Cortex of kidney (tissue), 1 donor: ENCODE measurements at places on chromosomes 11 and 22.

GRCh38 chr22:33018232-33018864 lies 39.8 kb downstream of the SYN3 start:
- no peak for DNase-seq

DNA sequence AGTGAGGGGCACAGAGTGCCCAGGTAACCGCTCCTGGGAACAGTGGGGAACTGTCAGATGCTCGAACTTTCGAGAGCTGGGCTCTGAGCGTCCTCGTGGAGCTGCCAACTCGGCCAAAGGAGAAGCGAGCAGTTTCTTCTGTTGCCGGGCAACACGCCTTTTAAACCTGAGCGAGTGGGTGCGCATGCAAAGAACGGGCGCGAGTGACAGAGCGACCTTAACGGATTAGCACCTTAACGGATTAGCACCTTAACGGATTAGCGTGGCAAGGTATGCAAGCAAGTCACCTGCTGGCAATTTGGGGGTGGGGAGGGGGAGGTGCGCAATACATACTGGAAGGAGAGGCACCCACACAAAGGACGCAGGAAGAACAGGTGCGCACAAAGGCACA lies 61.8 kb upstream of the PRODH start:
- DNase-seq = no peak

GRCh38 chr11:126781942-126782341 lies 218.6 kb downstream of the KIRREL3 start:
- no peak for DNase-seq

GRCh38 chr22:40263191-40263590 lies 83.1 kb upstream of the ADSL start:
- no peak for DNase-seq

GRCh38 chr11:7251487-7251835 lies 243 bp upstream of the SYT9 start:
- no peak for DNase-seq

DNA sequence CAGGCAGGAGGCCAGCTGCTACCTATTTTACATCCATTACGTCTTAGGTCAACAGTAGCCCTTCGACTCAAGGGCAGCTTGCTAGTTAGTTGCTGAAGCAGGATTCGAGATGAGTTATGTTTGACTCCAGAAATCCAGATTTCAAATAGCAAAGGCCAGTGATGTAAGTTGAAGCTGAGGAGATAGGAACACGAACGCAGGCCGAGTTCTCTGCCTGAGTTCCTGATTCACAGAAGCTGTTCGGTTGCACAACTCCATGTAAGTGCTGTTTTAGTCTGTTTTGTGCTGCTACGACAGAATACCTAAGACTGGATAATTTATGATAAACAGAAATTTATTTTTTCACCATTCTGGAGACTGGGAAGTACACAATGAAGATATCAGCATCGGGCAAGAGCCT lies 111.2 kb downstream of the SLC1A2 start:
- no peak for DNase-seq

DNA sequence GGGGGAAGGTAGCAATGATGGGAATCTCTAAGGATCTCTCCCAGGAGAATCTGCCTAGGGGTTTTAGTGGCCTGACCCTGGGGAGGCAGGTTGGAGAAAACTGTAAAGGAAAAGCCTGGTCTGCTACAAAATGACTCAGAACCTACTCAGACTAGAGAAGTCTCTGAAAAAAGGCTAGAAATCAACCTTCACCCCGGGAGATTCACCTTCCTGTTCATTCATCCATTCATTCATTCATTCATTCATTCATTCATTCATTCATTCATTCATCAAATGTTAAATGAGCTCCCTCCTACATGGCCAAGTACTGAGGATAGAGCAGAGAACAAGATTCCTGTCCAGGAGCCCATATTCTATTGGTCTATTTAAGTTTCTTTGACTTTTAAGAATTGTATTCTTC lies 8.9 kb upstream of the ANKK1 start:
- DNase-seq = no peak

DNA sequence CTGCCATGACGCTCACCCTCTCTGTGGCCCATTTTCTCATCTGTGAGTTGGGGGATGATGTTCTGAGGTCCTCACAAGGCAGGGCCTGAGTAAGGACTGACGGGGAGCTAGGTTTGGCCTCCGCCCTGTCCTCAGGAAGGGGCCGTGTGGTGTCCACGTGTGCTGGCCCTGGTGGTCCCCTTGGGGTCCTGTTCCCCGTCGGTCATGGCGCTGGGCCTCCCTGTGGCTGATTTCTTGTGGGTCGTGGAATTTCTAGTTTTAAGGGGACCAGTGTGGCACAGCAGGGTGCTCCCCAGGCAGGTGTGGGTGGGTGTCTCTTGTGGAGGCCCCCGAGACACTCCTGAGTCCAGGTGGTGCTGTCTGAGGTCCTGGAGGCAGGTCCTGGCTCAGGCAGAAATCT lies 5.9 kb downstream of the LINC01488 start:
- no peak for DNase-seq

DNA sequence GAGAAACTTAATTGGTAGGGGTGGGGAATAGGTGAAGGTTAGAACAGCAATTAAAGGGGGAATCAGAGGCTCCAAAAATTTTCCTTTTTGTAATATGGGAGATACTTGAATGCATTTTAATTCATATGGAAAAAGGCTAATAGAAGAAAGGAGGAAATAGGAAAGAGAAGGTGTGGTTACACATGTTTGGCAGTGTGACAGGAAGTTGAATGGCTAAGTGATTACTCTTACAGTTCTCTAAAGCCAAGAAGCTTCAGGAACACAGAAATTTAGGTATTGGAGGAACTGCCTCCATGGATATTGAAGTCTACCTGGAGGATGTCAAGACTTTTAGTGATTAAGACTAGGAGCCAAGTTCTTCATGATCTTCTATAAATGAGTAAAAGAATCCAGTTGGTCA lies 6.3 kb downstream of the NXPE2 start:
- DNase-seq = no peak

DNA sequence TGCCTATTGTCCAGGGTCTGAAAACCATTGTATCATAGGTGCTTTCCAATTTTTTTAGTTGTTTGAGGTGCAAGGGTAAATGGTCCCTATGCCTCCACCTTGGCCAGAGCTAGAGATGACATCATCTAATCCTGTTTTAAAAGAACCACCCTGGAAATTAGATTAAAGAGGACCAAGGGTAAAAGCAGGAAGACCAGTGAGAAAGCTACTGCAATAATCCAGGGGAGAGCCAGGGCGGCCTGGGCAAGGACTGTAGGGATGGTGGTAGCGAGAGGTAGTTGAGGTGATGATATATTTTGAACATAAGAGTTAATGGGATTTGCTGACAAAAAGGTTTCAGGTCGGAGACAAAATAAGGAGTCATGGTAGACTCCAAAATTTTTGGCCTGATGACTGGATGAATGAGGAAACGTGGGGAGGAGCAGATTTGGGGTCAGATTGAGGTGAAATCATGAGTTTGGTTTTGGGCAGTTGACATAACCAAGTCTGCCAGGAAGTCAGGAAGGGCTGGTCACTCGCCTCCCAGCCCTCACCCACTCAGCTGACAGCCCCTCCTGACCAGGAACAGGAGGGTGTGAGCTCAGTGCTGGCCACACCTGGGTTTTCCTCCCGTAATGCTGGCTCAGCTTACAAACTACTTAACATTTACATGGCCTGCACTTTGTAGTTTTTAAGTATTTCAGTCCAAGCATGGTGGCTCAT lies 23.0 kb downstream of the SCN4B start:
- DNase-seq = no peak

DNA sequence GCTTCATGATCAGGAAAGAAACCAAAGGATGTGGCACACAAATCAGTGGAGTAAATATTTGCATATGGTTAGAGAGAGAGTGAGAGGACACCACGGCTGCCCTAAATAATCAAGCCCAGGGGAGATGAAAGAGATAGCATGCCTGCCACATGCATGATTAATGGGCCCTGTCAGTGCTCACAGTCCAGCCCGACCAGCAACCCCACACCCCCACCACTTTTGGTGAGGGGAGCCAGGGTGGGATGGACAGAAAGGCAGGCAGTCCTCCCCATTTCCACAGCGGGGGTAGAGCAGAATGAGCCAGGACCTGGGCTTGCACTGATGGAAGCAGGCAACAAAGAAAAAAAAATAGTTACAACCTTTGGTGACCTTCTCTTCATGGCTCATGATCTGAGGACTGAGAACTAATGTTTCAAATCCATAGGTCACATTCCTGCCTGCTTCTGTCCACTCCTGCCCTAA lies 545.0 kb downstream of the ETS1 start:
- DNase-seq = no peak

GRCh38 chr11:66267379-66268243 lies 828 bp upstream of the RAB1B start:
- DNase-seq = peak; percentile 45

DNA sequence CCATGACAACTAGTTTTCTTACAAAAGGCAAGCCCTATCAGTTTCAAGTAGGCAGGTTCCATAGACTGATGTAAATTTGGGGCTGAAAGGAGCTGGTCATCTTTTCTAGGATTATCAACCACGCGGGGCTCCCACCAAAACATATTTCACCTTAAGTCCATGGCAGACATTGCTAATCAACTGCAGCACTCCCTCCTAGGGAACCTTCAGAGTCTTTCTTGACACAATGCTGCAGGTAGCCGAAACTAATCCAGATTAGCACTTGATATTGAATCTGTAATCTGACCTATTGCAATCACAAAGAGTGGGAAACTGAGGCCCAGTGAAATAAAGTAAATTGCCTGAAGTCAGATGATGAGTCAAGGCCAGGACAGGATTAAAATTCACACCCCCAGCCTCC lies 32.5 kb downstream of the MN1 start:
- DNase-seq = no peak

- no peak for DNase-seq
These were observed 96.9 kb downstream of the SBF2 start for GRCh38 chr11:10197091-10197490.

- no peak for DNase-seq
These were observed at the start of gene APBB1 for GRCh38 chr11:6419009-6419631. APBB1 (minus strand) TSS chr11:6419094; CDS start chr11:6411347, 7,747 bp downstream.

- DNase-seq = no peak
These were observed 13.1 kb downstream of the CABP7 start for GRCh38 chr22:29732883-29733282.

DNA sequence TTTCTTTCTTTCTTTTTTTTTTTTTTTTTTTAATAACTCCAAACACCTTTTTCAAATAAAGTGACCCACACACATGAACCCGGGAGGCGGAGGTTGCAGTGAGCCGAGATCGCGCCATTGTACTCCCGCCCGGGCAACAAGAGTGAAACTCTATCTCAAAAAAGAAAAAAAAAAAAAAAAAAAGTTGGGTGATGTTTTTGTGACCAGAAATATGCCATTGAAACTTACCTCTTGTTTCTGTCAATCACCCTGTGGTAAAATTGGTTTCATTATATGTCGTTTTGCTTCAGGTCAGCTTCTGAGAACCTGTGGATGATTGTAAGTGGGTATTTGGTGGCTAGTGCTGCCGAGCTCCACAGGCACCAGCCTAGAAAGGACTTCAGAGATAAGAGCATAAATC lies 238.8 kb downstream of the TBC1D22A start:
- DNase-seq = no peak

DNA sequence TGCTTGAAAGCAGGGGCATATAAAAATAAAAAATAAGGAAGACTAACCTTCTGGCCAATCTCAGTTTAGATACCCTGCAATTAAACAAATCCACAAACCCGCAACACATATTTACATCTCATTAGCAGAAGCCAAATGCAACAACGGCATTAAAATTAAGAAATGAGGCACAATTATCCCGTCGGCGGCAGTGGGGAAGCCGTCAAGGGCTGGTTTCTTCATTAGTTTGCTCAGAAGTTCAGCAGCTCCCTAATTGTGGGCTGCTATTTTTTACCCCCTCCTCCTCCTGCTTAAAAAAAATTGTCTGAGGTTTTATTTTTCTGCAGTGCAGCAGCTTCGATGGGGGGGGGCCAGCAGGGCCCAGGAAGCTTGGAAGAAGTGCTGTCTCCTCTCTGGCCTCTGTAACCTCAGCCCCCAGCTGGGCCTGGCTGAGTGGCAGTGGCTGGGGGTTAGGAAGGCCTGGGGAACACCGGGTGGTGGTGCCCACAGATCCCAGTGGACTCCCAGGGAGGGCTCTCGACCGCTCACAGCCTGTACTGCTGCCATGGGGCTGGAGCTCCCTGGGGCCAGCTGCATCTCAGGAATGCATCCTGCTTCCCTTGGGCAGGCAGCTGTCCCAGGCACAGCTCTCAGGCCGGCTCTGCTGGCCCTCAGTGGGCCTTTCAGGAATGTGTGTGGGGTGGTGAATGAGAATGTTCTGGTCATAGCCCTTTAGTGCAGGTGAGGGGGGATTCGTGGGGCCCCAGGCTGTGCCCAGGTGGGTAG lies 148.7 kb upstream of the B3GAT1 start:
- no peak for DNase-seq

- no peak for DNase-seq
These were observed 226.3 kb downstream of the SBF2 start for GRCh38 chr11:10067629-10068300.

DNA sequence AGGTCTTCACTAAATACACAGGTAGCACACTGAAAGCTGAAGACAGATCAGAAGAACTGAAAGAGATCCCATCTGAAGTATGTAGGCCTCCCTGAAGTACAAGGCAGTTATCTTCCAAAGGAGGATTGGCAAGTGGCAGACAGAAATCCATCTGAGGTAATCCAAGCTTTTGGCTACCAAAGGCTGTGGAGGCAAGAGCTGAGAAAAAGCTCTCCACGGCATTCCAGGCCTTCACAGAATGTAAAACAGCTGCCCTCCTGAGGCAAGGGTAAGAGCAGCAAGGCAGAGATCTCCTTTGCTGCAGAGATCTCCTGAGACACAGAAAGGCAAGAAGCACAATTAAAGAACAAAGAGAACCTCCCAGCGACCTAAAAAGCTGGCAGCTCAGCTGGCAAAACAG lies 19.1 kb downstream of the PIK3C2A start:
- DNase-seq = no peak

- no peak for DNase-seq
These were observed 104.8 kb downstream of the MICAL2 start for GRCh38 chr11:12215181-12215593.

DNA sequence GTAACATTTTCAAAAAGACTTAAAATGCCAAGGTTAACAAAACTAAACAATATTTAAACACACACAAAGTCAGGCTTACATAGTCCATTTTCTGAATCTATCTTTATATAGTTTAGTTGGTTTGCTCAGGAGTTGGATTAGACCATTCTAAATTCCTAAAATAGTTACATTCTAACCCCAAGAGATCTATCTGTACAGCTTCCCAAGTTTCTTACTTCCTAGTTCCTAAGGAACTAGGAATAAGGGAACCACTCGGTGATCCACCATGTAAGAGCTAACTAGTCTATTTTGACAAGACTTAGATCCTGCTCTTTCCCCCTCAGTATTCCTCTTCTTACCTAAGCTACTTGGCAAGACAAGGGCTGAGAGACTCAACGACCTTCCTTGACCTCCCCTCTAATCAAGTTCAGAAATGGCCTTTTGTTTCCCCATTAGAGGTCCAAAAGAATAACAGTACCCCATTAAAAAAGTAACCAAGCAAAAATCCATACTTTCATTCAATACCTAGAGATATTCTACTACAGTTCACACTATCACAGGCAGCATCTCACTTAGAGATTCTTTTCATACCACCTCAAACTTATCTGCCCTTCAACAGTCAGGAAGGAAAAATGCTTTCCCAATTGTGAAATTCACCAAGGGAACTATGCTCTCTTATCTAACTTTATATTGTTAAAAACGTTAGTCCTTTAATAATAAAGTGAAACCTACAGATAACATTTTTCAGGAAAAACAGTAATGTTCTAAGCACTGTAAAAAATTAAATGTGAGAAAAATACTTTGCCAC lies 253.1 kb downstream of the TTC28 start:
- DNase-seq = no peak

- no peak for DNase-seq
These were observed 2.7 kb downstream of the BCL9L start for GRCh38 chr11:118922745-118923627.

- no peak for DNase-seq
These were observed 29.8 kb downstream of the KCNE3 start for GRCh38 chr11:74437441-74438042.

- DNase-seq = no peak
These were observed 187.0 kb upstream of the ISX start for GRCh38 chr22:34879001-34879400.
